ENCODE measurements at places on chromosomes 7 and 10. TPM values are rescaled to one million over a fixed set of nuclear protein-coding genes. Genes with fewer than 3 reads are reported as not detected.

Gene APBB1IP
- 38.0 TPM for total RNA-seq

Gene MMD2
- total RNA-seq, result not detected

Gene SCIN
- total RNA-seq, result 0.21 TPM

Gene IGFBP1
- total RNA-seq, result not detected

Gene SHTN1
- 10.0 TPM for total RNA-seq

Gene NUTM2A
- 0.84 TPM for total RNA-seq

Gene SDHAF3
- total RNA-seq, result 5.9 TPM

Gene PRKCQ
- total RNA-seq, result 43.2 TPM

Gene CALHM3
- total RNA-seq, result not detected

Gene IFIT1
- total RNA-seq, result 5.9 TPM

Gene MALRD1
- not detected for total RNA-seq

Gene PHKG1
- total RNA-seq, result 3.1 TPM

Gene SRGN
- 1,782 TPM for total RNA-seq

Gene SRRM3
- total RNA-seq, result not detected

Gene ACHE
- 0.21 TPM for total RNA-seq

Gene ATOH7
- not detected for total RNA-seq

Gene AZGP1
- not detected for total RNA-seq

Gene FAM25A
- not detected for total RNA-seq

Gene RBP4
- total RNA-seq, result not detected

Gene CCSER2
- 113 TPM for total RNA-seq

Gene DLX5
- total RNA-seq, result not detected

Gene LRMDA
- 7.6 TPM for total RNA-seq

Gene CYP26C1
- total RNA-seq, result not detected

Gene GPER1
- total RNA-seq, result 0.42 TPM

Gene VTI1A
- 65.4 TPM for total RNA-seq

Gene RGS10
- 181 TPM for total RNA-seq

Gene UPK3B
- total RNA-seq, result 0.52 TPM

Gene HELLS
- total RNA-seq, result 19.7 TPM

Gene IGF2BP3
- 13.7 TPM for total RNA-seq

Gene MBL2
- total RNA-seq, result not detected

Gene ELOVL3
- total RNA-seq, result not detected

Gene C10orf67
- total RNA-seq, result 0.31 TPM

Gene IKZF1
- total RNA-seq, result 231 TPM

Gene MEST
- total RNA-seq, result 5.0 TPM

All from mononuclear cell (primary cell).